CD4-positive, alpha-beta memory T cell (primary cell): ENCODE measurements at places on chromosomes 5 and 9.

DNA sequence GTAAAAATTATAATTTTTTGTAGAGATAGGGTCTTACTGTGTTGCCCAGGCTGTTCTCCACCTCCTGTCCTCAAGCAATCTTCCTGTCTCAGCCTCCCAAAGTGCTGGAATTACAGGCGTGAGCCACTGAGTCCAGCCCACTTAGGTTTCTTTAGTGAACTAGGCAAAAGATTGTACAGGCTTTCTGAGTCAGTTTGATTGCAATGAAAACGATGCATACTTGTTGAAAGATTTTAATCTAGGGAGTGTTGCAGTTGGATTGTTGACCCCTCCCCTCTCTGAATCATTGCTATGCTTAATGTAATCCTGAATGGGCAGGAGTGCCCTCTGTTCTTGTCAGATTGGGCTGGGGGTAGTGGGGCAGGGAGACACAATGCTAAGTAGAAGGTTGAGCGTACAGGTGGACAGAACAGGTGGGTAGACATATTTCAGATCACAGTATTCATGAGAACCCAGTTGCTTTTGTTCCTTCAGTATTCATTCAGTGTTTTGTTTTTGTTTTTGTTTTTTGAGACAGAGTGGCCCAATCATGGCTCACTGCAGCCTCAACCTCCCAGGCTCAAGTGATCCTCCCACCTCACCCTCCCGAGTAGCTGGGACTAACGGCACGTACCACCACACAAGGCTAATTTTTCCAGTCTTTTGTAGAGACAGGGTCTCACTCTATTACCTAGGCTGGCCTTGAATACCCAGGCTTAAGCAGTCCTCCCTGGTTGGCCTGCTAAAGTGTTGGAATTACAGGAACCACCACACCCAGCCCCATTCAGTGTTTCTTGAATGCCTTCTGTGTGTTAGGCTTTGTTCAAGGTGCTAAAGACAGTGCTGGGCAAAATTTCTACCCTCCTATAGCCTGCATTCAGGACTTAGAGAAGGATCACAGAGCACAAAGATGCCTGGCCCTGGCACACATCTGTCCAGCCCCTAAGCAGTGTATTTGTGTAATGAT is 70.1 kb downstream of the KIAA1958 start:
- DNase-seq = no peak

DNA sequence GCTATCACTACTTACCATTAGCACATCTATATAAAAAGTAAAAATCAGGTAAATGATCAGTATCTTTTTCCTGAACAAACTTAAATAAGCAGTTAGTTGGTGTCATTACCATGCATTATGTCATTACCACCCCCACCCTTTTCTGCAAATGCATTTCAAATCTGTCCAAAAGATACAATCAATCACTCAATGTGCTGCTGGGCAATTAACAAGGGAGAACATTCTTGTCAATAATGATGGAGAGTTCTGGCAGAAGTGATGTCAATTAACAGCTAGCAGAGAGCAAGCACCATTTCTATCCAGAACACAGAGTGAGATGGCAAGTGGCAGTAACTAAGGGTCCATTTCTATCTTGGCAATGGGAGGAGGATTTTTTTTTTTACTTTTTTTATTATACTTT is 3.5 kb upstream of the PDE4D start:
- no peak for DNase-seq

GRCh38 chr9:105884416-105884815 is 190.1 kb downstream of the TMEM38B start:
- DNase-seq = no peak

DNA sequence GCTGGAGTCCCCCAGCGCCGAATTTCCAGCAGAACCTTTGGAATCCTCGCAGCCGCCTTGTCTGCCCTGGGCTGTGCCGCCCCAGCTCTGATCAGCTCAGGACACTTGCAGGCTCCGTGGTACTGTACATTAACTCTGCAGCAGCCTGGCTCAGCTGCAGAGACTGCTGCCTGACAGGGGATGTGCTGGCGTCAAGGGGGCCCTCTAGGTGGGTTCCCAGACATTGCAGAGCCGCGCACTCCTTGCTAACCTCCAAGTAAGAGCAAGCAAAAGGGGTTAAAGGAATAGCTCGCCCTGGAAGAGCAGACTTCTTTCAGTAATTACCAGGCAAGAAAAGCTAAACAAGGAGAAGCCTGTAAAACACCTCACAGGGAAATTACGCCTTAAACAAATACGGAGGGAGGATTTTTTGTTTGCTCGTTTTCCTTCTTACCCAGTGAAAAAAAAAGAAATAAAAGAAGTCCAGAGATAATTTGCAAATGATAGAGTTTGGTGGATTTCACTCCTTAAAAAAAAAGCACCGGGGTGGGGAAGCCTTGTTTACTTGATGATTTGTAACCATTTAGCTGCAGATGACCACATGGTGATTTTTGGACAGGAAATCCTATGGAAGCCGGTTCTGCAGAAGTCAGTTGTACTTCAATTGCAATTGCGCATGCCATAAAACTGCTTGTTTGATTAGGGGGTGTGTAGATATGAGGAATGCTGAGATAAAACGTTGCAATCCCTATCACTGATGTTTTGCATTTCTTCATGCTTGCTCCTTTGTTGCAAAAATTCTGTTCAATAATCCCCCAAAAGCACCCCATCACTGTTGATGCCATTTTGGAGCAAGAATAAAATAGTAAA is 305.8 kb downstream of the PDE4D start:
- DNase-seq = no peak

- DNase-seq = no peak
Observed at GRCh38 chr5:106367281-106367680, 1303.5 kb downstream of the EFNA5 start.

DNA sequence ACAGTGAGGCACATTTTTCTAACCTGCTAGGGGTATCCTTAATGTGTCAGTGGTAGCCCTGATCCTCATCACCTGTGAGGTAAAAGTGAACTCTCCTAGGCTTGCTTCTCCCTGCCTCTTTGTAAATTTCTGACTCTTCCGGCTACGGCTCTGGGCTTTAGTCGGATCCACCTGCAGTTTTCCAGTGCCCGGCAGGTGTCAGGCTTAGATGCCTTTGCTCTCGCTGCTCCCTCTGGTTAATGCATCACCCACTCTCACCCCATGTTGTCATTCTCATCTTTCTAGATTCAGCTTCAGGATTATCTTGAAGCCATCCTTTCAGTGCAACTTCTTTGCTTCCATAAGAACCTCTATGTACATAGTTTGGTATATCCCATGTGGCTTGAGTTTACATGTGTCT is 3.6 kb downstream of the CEP78 start:
- DNase-seq = no peak
